ENCODE measurements at places on chromosomes 5 and 9. TPM values are rescaled to one million over a fixed set of nuclear protein-coding genes. Genes with fewer than 3 reads are reported as not detected.

GRCh38 chr9:132797861-132798659, 80.0 kb downstream of the AK8 start:
- no peak for DNase-seq

- no peak for DNase-seq
These were observed 78.1 kb upstream of the DAP start for GRCh38 chr5:10839118-10839517.

- no peak for DNase-seq
These were observed 89.2 kb downstream of the PDE6A start for GRCh38 chr5:149855366-149855765.

- DNase-seq: no peak
These were observed 49.3 kb downstream of the RICTOR start for GRCh38 chr5:39024884-39025283.

- DNase-seq: no peak
These were observed 273.3 kb downstream of the MAN2A1 start for GRCh38 chr5:109962882-109963603.

PCDHGA9 gene
- 4.4 TPM for total RNA-seq

EPB41L4A gene
- total RNA-seq: 1.4 TPM

CDX1 gene
- total RNA-seq: 0.29 TPM

STPG3 gene
- total RNA-seq: not detected

All from Caco-2 (cell line).